ENCODE measurements at places on chromosomes 7 and 10. TPM values are rescaled to one million over a fixed set of nuclear protein-coding genes. Genes with fewer than 3 reads are reported as not detected.
A peak's percentile ranks its signal among the peaks of the same experiment; 100 is the strongest.

The GTF2IRD1 gene
- not detected for total RNA-seq

- H3K27me3 ChIP-seq = no peaks in the 10 kb centered on the region
- peaks cover 96% of the 10 kb centered on the region for H3K36me3 ChIP-seq
- H3K4me3 ChIP-seq = no peak overlapping the region
- peaks cover 97% of the 10 kb centered on the region for H3K4me1 ChIP-seq
Measured at GRCh38 chr10:11204351-11204942, 186.8 kb downstream of the CELF2 start.

- peaks cover 31% of the 10 kb centered on the region for H3K27me3 ChIP-seq
- H3K4me3 ChIP-seq = no peak overlapping the region
- no peaks in the 10 kb centered on the region for H3K36me3 ChIP-seq
- DNase-seq = no peak
Measured at GRCh38 chr10:47010036-47010435, 98.8 kb downstream of the PTPN20 start.

GRCh38 chr7:42164881-42165428 is 72.1 kb downstream of the GLI3 start:
- H3K27me3 ChIP-seq = no peaks in the 10 kb centered on the region
- no peaks in the 10 kb centered on the region for H3K4me1 ChIP-seq
- H3K36me3 ChIP-seq = no peaks in the 10 kb centered on the region
- no peak overlapping the region for H3K27ac ChIP-seq
- DNase-seq = no peak

- H3K27me3 ChIP-seq = no peaks in the 10 kb centered on the region
- H3K36me3 ChIP-seq = no peaks in the 10 kb centered on the region
- DNase-seq = peak; percentile 54
- no peak overlapping the region for H3K27ac ChIP-seq
- H3K4me3 ChIP-seq = no peak overlapping the region
Measured at GRCh38 chr10:79202188-79203013, 133.6 kb downstream of the ZMIZ1 start.

GRCh38 chr7:151235091-151235787 is 3.0 kb downstream of the CHPF2 start:
- H3K27me3 ChIP-seq = no peaks in the 10 kb centered on the region
- peaks cover 31% of the 10 kb centered on the region for H3K4me1 ChIP-seq
- no peak for DNase-seq
- no peak overlapping the region for H3K4me3 ChIP-seq

DNA sequence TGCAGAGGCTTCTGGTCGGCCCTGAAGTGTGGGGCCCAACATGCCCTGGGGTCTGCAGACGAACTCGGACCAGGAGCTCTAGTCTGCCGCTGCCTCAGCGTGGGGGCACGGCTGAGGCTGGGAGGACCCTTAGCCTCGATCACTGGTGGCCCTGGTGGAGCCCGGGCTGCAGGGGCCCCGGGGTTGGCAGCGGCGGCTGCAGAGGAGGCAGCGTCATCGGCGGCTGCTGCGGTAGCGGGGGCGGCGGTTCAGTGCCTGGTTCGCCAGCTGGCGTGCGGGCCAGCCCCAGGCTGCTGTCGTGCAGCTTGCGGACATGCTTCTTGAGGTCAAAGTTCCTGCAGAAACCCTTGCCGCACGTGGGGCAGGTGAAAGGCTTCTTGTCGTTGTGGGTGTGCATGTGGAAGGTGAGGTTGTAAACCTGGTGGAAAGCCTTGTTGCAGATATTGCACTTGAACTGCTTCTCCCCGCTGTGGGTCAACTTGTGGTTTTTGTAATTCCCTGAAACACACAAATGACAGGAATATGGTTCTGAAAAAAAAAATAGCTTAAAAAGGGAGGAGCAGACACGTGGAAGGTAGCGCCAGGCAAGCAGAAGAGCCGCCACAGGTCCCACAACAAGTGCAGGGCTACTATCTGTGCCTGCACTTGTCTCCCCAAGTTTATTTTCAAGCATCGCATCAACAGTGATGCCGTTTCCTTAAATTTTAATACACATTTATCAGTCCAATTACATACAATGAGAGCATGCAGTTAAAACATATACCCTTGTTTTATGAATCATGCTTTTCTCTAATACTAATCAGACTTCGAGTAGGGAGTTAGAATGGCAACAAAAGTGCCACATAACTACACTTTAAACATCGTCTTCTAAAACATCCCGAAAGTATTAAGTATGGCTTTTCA is 2.4 kb downstream of the FEZF1 start:
- peaks cover 2% of the 10 kb centered on the region for H3K4me1 ChIP-seq
- no peak overlapping the region for H3K27ac ChIP-seq
- peaks cover 73% of the 10 kb centered on the region for H3K27me3 ChIP-seq
- H3K36me3 ChIP-seq = peaks cover 11% of the 10 kb centered on the region
- DNase-seq = no peak
